ENCODE measurements at places on chromosomes 3 and 15.

DNA sequence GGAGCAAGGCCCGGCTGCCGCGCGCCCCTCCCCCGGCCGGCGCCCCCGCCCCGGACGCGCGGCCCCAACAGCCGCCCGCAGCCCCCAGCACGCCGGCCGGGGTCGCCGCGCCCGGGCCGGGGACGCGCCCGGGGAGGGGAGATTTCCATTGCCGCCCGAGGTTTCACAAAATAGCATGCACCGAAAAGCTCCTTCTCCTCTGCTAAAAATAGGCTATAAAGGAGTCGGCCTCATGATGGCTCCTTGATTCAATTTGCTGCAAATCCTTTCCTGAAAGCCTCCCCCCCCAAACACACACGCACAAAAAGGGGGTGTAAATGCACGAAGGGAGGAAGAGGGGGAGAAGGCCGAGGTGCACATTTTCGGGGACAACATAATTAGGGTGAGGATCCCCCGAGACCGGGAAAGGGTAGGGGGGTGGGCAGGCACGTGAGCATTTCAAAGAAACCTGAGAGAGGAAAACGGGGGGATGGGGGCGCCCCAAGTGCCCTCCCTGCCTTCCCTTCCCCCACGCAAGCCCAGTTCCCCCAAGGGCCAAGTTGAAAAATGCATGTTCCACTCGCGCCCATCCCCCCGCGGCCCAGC lies 734 bp downstream of the TBL1XR1 start:
- DNase-seq, result peak; percentile 43

- DNase-seq, result no peak
Measured at GRCh38 chr15:80828796-80829195, 49.6 kb downstream of the CEMIP start.

DNA sequence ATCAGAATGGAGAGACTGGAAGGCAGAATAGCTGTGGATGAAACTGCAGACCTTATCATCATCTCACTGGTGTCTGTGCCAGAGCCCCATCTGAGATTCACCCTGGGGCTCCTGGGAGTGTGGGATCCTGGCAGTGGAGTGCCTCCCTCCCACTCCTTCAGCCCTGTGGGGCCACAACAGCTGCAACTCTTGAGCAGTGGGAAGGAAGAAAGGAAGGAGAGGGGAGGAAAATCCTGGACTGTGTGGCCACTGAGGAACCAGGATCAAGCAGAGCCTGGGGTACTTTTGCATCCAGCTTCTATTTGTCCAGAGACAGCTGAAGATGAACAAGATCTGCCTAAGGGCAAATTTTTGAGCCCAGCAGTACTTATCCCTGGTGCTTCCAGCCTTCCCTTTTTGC lies 13.1 kb upstream of the ALDH1A2 start:
- DNase-seq, result no peak

GRCh38 chr3:139715166-139715565 lies 37.4 kb upstream of the NMNAT3 start:
- no peak for DNase-seq

DNA sequence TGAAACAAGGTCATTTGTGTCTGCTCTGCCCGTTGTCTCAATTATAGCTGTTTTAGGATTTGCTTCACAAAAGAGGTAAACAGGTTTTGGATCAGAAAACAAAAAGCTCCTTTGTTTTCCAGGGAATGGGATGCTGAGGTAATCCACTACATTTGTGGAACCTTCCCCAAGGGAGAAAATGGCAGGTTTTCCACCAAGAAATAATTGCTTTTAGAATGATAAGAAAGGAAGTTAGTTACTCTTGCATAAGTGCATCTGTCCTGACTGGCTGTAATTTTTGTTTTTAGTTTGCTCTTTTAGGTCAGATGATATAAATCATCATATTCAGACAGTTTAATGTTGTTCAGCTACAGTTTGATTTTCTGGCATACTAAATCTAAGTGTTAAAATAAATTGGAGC lies 198.5 kb upstream of the COL8A1 start:
- DNase-seq, result no peak

- peak; percentile 59 for DNase-seq
Measured at GRCh38 chr3:111859061-111859973, at the start of gene PHLDB2. TSS of gene PHLDB2 (plus strand) at chr3:111859265. CDS start at chr3:111884078, 24,813 bp downstream.

- no peak for DNase-seq
Measured at GRCh38 chr3:128100638-128101037, 23.0 kb downstream of the RUVBL1 start.

DNA sequence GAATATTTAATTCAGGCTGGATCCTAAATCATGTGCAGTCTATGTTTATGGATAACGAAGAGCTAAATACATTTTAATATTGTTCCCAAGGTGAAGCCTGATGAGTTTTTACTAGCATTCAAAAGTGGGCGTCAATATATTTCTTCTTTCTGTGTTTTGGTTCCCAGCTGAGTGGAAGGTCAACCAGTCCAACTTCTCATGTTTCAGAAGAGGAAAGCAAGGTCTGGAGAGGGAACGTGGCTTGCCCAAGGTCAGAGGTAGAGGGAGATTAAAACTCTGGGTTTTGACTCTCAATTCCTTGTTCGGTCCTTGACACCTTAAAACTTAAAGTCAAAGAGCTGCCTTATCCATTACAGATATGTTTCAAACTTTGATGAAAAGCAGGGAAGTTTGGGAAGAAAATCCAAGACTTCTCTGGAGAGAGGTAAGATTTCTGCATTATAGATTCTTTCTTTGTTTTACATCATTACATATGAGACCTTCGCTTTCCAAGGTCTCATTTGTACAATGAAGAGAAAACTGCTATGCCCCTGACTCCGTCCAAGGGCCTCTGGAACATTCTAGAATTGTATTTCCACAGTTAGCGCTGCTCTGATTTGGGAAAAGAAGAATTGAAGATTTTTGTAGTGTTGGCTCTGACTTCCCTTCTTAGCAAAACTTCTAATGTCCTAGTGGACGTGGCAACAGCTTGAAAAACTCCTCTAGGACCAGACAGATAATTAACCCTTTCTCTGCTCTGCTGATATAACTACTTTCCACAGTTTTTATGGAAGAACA lies 57.7 kb upstream of the HES1 start:
- DNase-seq, result no peak

DNA sequence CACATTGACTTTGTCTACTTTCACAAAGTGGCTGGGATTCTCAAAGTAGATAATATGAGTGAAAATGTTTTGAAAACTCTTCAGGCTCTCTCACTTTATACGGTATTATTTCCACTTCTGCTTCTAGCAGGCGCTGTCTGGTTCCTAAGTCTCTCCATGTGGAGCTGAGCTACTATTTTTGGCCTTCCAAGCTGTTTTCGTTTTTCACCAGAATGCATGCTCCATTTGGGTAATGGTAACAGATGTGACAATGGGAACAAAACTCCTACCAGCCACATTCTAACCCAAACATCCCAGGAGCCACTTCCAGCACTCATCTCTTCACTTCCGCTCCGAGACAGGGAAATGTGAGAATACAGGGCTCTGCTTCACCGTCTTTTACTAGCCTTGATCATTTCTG lies 586.7 kb downstream of the NTRK3 start:
- no peak for DNase-seq

DNA sequence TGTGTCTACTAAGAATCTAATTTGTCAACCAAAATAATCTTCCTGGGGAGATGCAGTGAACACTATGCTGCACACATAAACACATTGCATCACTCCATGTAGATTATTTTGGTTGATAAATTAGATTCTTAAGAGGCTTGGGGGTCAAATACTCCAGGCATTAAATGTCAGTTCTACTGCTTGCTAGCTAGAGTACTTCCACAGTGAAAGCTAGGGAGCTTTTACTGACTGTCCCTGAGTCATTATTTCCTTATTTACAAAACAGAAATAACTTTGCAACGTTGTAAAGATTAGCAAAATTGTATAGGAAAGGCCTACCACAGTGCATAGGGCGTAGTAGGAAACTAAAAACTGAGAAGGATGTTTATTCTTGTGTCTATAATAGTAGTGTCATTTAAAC lies 12.9 kb upstream of the TMC3 start:
- no peak for DNase-seq

DNA sequence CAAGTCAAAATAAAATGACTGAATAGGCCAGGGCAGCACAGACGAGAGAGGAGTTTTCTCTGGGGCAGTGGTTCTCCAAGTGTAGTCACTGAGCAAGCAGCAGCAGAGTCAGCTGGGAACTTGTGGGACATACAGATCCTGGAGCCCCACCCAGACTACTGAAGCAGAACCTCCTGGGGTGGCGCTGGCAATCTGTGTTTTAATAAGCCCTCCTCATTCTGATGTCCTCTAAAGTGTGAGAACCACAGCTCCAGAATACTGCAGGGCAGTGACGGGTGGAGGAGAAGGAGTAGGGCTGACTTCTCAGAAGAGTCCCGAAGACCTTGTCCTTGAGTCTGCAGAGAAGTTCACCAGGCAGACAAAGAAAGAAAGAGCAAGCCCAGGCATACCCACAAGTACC lies 251.3 kb upstream of the HES1 start:
- no peak for DNase-seq

Data from NCI-H2081 (cell line).